ENCODE measurements at places on chromosomes 4 and X. TPM values are rescaled to one million over a fixed set of nuclear protein-coding genes. Genes with fewer than 3 reads are reported as not detected.

UBA1 gene
- total RNA-seq = 248 TPM

PYURF gene
- total RNA-seq = 82.5 TPM

GPR173 gene
- total RNA-seq = 1.3 TPM

COL25A1 gene
- not detected for total RNA-seq

RPA4 gene
- 1.4 TPM for total RNA-seq

CXorf49B gene
- total RNA-seq = not detected

RRH gene
- not detected for total RNA-seq

F8 gene
- total RNA-seq = 6.1 TPM

UCP1 gene
- not detected for total RNA-seq

AKAP17A gene
- 76.2 TPM for total RNA-seq

PABPC4L gene
- total RNA-seq = 0.25 TPM

HSFX1 gene
- not detected for total RNA-seq

GAGE12E gene
- not detected for total RNA-seq

DNAAF6 gene
- not detected for total RNA-seq

GIMD1 gene
- total RNA-seq = not detected

PCSK1N gene
- total RNA-seq = 6.3 TPM

TGIF2LX gene
- not detected for total RNA-seq

LRIT3 gene
- 0.22 TPM for total RNA-seq

CHRNA9 gene
- 1.8 TPM for total RNA-seq
